ENCODE measurements at places on chromosomes 4 and X. TPM values are rescaled to one million over a fixed set of nuclear protein-coding genes. Genes with fewer than 3 reads are reported as not detected.

- no peak for DNase-seq
These were observed 17.7 kb upstream of the AP1AR start for GRCh38 chr4:112213856-112214255.

The MCTS1 gene
- total RNA-seq: 26.2 TPM

DNA sequence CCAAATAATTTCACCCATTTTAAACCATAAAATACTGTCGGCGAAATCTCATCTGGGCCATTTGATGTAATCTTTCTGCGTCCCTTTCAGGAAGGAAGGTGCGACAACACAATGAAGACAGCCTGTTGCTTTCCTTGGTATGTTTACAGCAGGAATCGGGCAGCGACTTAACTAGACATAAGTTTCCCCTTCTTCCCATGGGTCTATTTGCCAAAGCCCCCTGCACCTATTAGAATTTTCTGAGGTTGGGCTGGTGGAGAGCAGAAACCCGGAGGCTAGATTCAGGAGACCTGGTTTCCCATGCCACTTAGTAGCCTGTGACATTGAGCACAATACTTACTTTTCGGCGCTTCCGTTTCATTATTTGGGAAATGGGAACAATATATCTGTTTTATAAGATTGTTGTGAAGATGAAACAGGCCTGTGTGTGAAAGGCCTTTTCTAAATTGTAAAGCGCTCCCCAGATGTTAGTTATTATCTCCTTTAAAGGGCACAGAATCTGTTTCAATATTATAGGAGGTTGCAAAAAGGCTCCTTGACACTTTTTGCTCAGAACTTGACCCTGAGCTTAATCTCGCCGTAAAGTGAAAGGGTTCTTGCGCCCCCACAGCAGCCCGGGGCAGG is 552 bp upstream of the AFF1 start:
- DNase-seq: no peak

- no peak for DNase-seq
These were observed 207.2 kb downstream of the FGF13 start for GRCh38 chrX:138504273-138504672.

DNA sequence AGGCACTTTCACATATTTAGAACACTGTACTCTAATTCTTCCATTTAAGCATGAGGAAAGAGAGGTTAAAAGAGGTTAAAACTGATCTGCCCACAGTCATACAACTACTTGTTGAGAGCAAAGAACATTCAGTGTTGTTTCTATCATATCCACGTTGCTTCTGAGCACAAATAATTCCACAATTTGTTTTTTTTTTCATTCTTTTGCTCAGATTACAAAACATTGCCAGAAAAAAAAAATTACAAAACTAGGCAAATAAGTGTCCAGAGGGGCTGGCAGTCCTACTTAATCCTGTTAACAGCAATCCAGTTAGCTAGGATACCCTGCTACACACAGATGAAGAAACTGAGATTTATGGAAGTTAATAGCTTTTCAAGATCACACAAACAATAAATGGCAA is 6.3 kb upstream of the USP53 start:
- no peak for DNase-seq

The ENPP6 gene
- not detected for total RNA-seq

The KCNE5 gene
- 0.82 TPM for total RNA-seq

GRCh38 chr4:7968262-7968896 is 28.7 kb upstream of the AFAP1 start:
- no peak for DNase-seq

- DNase-seq: no peak
These were observed 41.5 kb downstream of the SOWAHB start for GRCh38 chr4:76856243-76857073.

The IBSP gene
- not detected for total RNA-seq

- no peak for DNase-seq
These were observed 38.5 kb upstream of the HERC5 start for GRCh38 chr4:88418411-88418810.

The ADH7 gene
- total RNA-seq: not detected

The GLUD2 gene
- 0.07 TPM for total RNA-seq

The FRG2 gene
- not detected for total RNA-seq

The MSL3 gene
- 69.2 TPM for total RNA-seq

The ARR3 gene
- total RNA-seq: not detected
